ENCODE measurements at places on chromosomes 1 and 21. TPM values are rescaled to one million over a fixed set of nuclear protein-coding genes. Genes with fewer than 3 reads are reported as not detected.

The CACNA1E gene
- not detected for total RNA-seq

The THEM4 gene
- 11.8 TPM for total RNA-seq

The ERI3 gene
- 58.6 TPM for total RNA-seq

The GUCA2B gene
- not detected for total RNA-seq

The FRRS1 gene
- 4.3 TPM for total RNA-seq

The FYB2 gene
- not detected for total RNA-seq

The RASAL2 gene
- 34.2 TPM for total RNA-seq

- DNase-seq: no peak
Observed at GRCh38 chr1:55425310-55425930, 210.3 kb upstream of the USP24 start.

- DNase-seq: no peak
Observed at GRCh38 chr1:89600451-89601224, 32.3 kb upstream of the LRRC8C start.

- DNase-seq: no peak
Observed at GRCh38 chr1:32818804-32819541, 1.5 kb downstream of the S100PBP start.

DNA sequence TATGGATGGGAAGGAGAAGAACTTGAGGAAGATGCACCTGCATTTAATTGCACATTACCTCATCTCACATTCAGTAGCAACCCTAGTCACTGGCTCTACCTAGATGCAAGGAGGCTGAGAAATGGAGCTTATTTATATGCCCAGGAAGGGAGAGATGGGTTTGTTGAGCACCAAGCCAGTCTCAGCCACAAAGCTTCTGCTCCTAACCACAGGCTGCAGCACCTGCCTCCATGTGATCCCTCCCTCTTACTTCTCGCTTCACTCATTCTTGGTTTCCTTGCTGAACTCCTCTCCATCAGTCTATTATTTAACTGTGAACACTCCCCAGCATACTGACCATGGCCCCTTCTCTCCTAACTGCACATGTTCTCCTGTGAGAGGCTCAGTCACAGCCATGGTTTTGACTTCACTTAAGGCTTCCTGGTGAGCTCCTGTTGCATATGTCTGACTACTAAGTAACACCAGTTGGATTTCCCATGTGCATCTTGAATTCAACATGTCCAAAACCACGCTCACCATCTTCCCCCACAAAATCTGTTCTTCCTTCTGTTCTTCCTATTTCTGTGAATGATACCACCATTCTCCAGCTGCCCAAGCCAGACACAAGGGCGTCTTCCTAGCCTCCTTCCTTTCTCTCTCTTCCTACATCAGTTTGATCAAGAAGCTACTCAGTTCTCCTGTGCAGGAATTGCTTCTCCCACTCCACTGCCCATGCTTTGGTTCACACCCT, 139.8 kb downstream of the AK5 start:
- DNase-seq: no peak

GRCh38 chr1:91763252-91763651, 122.7 kb downstream of the TGFBR3 start:
- DNase-seq: no peak

GRCh38 chr1:26771285-26771642, 16.5 kb upstream of the PIGV start:
- no peak for DNase-seq

DNA sequence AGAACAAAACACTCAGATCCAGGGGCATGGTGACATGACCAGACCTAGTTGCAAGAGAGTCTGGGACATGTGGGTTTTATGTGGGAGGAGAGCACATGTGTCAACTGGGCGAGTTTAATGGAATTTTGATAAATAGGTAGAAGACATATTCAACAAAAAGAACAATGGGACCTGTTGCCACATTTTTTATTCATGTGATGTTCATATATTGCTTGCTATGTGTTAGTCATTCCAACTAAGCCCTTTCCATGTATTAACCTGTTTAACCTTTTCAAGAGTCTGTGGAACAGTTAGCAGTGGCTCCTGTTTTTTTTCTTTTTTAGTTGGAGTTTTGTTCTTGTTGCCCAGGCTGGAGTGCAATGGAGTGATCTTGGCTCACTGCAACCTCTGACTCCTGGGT, 30.1 kb upstream of the CSF3R start:
- no peak for DNase-seq

DNA sequence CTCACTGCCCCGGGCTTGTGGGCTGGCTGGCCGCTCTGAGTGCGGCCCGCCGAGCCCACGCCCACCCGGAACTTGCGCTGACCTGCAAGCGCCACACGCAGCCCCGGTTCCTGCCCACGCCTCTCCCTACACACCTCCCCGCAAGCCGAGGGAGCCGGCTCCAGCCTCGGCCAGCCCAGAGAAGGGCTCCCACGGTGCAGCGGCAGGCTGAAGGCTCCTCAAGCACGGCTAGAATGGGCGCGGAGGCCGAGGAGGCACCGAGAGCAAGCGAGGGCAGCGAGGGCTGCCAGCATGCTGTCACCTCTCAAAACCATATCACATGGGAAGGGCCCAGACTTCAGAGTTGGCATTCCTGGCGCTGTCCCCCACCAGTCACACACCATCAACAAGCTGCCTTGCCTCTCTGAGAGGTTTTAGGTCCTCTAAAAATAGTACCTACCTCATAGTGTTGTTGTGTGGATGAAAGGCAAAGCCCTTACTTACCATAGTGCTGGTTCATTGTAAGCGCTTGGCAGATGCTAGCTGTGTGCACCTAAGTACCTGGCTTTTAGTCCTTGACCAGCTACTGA, 13.4 kb downstream of the LDLRAD1 start:
- DNase-seq: peak; percentile 60

DNA sequence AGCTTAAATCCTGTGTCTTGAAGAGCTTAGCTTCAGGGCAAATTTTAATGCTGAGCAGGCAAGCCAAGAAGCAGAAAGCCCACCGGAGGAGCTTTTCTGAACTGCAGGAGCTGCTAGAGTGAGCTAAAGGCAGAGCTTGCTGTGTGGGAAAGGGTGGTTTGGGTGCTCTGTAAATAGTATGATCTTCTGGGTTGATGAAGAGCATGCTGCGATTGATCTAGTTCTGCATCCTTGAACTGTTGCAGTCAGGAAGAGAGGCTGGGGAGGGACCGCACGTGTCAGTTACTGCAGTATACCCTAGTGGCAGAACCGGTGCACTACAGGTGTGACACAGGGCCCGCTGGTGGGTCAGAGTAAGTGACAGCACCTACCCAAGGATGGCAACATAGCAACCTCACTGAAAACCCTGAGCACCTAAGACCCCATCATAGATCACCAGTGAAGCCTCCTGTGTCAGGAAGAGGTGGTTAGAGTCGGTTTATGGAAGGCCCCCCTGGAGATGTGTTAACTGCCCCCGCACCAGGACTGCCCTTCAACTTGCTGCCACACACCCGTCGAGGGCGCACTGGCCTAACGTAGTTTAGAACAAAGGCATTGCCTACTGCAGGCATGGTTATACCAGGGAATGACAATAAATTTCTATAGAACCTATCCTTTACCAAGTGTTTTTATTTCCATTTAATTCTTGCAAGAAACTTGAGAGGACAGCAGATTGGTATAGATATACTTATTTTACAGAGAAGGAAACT, 146.0 kb upstream of the KIAA0040 start:
- DNase-seq: no peak

DNA sequence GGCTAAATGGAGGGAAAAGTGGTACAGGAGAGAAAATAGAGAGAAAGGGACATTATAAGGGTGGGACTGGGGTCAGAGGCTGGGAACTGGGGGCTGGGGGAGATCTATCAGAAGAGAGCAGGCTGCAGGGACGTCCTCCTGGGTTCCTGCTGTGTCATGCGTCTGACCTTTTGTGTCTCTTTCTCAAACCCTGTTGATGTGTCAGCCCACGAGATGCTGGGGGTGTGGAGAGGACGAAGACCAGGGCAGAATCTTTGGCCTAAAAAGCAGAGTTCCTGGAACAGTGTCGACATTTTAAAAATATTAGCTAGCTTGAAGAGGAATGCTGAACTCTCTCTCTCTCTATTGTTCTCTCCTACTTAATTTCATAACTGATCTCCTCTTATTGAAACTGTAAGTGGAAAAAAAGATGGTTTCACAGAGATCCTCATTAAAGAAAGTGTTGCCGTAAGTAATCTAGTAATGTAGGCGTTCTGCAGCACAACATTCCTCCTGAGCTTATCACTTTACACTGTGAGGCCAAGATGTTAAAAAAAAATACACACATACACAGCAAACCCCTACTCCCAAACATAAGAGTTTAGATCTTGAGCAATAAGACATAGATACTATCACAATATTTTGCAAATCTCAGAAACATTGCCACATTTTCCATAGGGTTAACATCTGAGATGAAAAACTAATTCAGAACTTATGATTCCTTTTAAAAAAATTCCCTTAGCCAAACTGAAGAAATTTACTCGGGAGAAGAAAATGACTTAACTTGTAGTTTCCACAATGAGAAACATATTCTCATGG, 52.6 kb downstream of the RUNX1 start:
- DNase-seq: no peak

- DNase-seq: no peak
Observed at GRCh38 chr1:152127673-152128072, 12.4 kb upstream of the TCHH start.

DNA sequence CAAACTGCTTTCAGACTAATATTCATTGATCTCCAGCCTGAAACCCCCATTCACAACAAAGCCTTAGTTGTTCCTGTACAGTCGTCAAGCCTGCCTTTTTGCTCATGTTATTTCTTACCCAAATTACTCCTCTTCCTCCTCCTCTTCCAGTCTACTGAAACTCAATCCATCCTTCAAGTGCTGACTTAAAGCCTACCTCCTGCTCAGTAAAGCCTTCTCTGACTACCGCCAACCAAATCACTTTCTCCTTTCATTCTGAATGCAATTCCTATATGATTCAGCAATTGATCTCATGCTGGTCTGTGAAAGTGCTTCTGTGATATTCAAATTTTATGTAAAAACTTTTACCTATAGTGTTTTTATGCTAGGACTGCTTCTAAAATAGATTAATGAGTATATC, 18.6 kb downstream of the TAF5L start:
- DNase-seq: no peak

GRCh38 chr1:143611159-143611558, 360.6 kb downstream of the FAM72C start:
- DNase-seq: no peak

DNA sequence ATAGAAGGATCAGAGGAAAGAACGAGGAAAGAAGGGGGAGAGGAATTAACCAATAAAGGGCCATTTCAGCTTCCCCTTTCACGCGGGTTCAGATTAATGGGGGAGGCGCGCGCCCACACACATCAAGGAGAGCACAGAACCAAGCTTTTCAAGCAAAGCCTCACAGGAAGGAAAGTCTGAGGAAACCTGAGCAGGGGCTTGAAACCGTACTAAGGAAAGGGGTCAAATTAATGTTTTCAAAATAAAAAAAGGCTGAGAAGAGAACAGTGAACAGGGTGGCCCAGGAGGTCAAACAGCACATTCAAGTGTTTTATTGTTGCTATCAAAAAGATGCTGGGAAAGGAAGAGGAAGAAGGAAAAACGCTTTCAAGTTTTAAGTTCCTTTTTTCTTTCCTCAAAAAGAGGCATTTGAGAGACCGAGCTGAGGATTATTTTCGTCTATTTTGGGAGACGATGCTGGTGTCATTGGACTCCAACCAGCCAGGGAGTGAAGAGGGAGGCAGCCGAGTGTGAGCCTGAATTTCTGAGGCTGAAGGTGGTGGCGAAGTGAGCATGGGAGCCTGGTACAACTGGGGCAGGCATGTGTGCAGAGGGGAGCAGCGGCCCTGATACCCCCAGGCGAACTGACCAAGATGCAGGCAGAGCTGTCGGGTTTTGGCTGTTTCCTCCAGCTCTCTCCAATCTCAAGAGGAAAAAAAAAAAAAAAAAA, 88.4 kb downstream of the PROX1 start:
- no peak for DNase-seq

DNA sequence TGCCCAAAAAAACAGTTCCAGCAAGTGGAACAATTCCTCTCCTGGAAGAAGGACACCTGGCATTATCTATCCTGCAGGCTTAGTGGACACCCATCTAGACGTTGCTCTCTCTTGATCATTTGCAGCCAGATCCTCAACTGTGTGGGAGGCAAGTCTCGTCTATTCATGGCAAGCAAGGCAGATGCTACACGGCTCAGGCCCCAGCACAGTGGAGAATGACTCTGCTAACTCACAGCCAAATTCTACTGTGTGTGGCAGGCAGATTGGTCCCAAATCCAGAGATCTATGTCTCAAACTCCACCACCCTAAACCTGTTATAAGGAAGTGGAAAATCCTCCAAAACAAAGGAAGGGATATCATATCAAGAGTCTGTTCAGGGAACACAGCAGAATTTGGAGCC, 7.0 kb downstream of the TNNT2 start:
- DNase-seq: no peak
